ENCODE measurements at places on chromosomes 2 and 18. TPM values are rescaled to one million over a fixed set of nuclear protein-coding genes. Genes with fewer than 3 reads are reported as not detected.

DNA sequence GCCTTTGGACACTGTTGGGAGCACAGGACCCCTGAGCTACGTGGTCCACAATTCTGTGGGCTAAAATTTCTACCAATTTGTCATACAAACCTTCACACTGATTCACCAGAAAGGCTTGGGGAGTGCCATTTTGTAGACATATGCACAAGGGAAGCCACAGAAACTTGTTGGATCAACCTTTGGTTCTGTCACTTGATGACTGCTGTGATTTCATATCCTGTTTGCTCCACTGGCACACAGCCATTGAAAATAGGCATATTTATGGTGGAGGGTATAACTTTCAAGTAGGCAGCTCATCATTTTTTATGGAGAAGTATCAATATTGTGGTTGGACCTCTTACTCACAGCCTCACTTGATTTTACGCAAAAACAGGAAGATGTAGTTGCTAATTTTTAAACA lies 10.5 kb downstream of the NAPG start:
- no peak for DNase-seq

DNA sequence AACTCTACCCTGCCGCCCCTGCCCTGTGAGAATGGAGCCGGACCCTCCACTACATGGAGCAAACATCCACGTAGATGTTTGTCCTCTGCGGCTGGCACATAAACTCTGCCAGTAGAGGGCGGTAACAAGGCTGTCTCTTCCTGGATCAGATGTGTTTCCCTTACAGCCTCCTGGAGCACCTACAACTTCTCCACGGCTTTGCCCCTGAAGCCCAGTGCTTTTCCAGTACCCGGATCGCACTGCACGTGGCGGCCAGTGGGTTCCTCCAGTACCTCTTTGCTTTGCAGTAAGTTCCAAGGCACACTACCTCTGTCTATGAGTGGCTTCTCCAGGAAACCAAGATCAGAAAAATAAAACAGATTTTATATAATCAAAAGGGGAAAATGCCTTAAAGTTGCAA lies 651.3 kb downstream of the DCDC2C start:
- DNase-seq, result peak; percentile 24

GRCh38 chr2:113755835-113756354 lies 547 bp downstream of the SLC35F5 start:
- DNase-seq, result no peak

- no peak for DNase-seq
These were observed 357.4 kb downstream of the RND3 start for GRCh38 chr2:150129921-150130575.

DNA sequence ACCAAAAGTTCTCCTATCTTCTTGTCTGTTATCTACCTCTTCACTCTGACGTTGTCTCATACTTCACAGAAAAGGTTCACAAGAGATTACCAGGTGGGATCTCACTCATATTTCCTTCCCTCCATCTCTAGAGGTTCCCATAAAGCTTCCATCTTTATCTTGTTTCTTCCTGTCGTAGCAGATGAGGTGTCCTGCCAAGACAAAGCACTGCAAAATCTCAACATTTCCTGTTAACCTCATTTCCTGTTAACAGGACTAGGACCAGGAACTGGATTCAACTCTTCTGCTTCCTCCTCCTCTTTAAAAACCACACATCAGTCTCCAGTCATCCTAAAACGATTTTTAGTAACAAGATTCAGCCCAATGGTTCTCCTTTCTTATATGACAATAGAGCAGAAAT lies 512.8 kb upstream of the NRP2 start:
- no peak for DNase-seq

GRCh38 chr2:86047575-86048382 lies 57.9 kb downstream of the POLR1A start:
- no peak for DNase-seq

- DNase-seq, result no peak
These were observed 131.8 kb downstream of the BAZ2B start for GRCh38 chr2:159484532-159484931.

DNA sequence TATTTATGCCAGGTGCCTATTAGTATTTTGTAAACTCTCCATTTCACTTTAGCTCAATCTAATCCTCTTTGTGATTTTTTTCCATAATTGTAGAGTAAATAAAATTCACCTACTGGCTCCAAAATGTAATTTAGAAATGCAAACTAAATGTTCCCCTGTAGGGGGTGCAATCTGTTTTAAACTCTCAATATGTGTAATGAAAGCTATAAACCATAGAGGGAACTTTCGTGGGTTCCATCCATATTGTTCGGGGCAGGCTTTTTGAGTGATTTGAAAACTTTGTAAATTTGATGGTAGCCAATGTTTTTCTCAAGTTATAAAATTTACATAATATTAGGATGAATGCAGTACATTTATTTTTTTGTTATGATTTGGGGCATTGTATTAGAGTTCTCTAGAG lies 49.4 kb downstream of the TSPYL6 start:
- peak; percentile 56 for DNase-seq

DNA sequence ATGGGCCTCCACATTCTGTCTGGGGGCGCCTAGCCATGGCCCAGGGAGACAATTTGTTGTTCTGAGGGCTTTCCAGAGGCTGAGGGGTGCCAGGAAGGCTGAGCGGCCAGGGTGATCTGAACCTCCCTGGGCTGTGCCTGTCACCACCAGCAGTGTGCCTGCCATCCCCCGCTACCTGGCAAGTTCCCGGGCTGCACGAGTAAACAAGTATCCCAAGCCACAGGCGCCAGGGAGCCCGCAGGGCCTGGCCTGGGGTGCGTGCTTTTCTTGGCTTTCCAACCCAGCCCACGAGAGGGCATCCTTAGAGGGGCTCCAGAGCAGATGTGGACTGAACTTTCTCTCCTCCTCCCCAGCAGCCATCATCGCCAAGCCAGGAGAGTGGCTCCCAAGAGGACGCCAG lies 35.1 kb upstream of the B3GNT7 start:
- DNase-seq, result peak; percentile 55

GRCh38 chr2:228329282-228329681 lies 147.8 kb upstream of the SPHKAP start:
- no peak for DNase-seq

DNA sequence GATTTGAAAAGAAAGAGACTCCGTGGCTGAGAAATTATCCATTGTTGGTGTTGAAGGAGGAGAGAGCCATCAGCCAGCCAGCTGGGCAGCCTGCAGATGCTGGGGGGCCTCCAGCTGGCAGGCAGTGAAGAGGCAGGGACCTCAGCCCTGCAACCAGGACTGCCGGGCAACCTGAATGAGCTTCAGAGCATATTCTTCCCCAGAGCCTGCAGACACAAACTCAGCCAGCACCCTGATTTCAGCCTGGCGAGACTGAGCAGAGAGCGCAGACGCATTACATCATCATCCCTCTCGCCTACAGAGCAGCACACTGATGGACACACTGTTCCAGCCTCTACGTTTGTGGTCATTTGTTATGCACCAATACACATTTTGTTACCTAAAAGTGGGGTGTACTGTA lies 150.7 kb upstream of the RAB6C start:
- no peak for DNase-seq

GRCh38 chr2:219560037-219560892 lies 11.1 kb downstream of the OBSL1 start:
- no peak for DNase-seq

- no peak for DNase-seq
These were observed 100.7 kb downstream of the NFATC1 start for GRCh38 chr18:79496237-79496977.

Gene RAX
- polyA plus RNA-seq, result 0.05 TPM

Gene DNAH6
- 0.19 TPM for polyA plus RNA-seq

Gene NLRC4
- polyA plus RNA-seq, result 1.1 TPM

Gene APOB
- not detected for polyA plus RNA-seq

Data from stomach (tissue), 19 donors.